NCI-H187 treated with DMSO at 0.1 percent for 48 hours (cell line): ENCODE measurements at places on chromosomes 7 and 10.

DNA sequence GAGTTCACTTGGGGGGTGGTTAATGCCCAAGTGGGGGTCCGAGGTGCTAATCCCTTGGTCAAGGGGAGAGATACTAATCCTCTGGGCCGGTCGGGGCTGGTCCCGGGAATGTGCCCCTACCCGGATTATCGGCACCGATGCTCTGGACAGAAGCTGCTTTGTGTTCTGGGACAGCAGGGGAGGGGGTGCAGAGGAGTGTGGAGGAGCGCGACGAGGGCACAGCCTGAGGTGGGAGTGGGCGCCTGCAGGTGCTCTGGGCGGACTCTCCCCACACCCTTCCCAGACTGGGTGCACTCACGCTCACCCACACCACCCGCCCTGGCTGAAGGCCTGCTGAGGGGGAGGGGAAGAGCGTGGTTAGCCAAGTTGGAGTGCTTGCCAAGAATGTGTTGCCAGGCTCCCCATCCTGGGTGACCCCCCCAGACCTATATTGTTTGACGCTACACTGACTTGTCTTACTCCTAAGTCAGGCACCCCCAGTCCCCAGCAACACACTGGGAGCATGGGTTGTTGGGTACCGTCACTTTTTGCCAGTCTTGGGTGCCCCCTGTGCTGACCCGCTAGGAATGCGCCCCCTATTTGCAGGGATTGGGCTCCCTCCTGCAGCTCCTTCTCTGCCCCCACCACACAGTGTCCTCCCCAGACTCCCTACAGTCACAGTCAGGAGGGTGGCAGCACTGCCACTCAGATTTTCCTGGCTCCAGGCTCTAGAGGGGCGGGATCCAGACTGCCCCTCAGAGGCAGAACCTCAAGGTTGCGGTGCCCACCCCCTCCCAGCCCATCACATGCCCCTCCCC lies 1.2 kb downstream of the SLC4A2 start:
- no peak for DNase-seq

- no peak for DNase-seq
Measured at GRCh38 chr10:132156382-132156781, 30.4 kb upstream of the DPYSL4 start.

DNA sequence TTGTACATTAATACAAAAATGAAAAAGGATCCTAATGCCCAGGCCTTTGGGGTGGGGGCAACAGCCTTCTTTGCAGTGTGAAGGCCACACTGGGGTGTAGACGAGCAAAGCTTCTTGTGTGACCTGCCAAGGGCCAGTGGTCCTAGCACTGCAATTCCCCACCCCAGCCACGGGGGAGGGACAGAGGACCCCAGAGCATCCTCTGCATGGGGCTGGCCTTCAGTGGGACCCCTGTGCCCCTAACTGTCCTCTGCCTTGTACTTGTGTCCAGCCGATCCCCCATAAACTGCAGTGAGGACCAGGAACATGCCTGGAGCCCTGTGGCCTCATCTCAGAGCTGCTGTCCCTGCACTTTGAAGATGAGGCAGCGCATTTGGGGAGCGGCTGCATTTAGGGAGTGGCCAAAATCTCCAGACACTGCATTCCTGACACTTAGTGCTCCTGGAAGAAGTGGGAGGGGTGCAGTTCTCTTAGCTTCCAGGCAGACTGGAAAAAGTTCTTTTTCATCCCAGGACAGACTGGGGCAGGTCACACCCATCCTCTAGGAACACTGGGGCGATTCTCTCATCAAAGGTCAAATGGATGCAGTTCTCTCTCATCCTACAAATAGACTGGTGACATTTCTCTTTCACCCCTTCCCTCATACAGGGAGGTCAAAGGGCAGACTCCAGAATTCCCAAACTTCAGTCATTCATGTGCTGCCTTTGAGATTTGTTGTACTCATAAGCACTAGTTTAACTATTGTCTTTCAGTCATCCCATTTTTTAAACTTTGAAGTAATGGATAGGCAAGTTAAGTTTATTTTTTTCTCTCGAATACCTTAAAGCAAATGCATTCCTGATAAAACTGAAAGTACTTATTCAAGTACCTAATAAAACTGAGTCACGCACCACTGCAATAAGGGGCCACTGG lies 922 bp upstream of the MYO1G start:
- no peak for DNase-seq

DNA sequence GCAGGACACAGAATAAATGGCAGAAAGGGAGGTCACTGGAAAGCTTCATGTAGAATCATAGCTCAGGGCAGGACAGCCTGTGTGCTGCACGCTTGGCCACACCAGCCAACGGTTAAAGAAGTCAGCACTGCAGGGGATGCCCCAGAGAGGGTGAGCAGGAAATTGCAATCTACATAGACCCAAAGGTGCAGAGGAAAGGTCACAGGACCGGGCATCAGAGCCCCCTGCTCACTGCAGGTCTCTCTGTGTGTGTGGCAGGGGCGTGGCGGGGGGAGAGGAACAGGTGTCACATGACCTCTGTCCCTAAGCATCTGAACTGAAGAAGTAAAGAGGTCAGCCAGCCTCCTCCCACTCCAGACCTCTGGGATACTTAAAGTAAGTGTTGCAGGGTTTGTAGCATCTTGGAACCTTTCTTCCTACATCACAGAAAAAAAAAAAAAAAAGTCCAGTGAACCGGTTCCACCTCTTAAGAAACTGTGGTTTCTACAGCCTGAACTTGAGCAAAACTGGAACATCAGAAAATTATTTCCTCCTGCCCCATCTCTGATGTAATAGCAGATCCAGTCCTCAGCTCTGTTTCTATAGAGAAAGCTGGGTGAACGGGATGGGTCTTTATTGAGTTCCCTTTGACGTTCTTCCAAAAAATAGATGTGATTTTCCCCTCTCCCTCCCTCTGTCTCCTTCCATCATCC lies 64.3 kb downstream of the RGS10 start:
- no peak for DNase-seq

DNA sequence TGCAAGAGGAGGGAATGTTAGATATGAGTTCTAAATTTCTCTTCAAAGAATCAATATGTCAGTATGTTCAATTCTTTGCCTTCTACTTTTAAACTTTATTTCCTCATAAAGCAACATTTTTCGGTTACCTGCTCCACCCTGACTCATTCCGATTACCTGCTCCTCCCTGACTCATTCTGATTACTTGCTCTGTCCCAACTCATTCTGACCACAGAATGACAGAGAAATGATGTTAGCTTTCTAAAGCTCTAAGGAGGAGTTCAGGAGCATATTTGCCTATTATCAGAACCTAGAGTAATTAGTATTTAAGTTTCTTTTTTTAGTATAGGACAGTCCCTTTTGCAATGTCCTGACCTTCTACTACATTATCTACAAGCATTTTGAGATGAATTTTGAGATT lies 24.5 kb upstream of the PPP1R9A start:
- DNase-seq = no peak

DNA sequence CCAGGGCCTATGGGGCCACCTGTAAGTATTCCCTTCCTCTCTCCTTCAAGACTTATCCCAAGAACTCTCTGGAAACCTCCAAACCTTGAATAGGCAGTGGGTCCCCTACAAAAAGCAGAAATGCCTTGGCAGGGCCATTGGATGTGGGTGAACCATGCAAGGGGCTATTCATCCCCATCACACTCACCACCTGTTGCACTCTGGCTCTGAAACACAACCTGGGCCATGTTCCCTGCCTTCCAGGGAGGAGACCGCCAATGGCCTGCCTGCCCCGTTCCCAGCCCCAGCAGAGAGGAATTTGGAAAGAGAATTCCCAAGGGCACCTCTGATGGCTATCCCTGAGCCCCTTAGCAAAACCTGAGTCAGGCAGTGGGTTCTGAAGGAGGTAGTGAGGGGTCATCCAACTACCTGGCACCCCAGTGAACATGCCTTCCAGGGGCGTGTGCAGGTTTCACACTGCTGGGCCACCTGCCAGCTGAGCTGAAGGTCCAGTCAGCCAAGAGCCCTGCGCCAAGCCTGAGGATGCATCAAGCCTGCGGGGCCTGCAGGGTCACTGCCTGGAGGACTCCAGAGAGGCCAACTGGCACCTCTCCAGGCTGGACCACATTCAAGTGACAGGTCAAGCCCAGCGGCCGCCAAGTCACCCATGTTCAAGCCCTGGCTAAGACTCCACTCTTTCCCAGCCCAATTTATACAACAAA lies 101.3 kb downstream of the COL13A1 start:
- no peak for DNase-seq

GRCh38 chr7:1922071-1922869 lies 252.2 kb downstream of the ELFN1 start:
- DNase-seq = no peak

DNA sequence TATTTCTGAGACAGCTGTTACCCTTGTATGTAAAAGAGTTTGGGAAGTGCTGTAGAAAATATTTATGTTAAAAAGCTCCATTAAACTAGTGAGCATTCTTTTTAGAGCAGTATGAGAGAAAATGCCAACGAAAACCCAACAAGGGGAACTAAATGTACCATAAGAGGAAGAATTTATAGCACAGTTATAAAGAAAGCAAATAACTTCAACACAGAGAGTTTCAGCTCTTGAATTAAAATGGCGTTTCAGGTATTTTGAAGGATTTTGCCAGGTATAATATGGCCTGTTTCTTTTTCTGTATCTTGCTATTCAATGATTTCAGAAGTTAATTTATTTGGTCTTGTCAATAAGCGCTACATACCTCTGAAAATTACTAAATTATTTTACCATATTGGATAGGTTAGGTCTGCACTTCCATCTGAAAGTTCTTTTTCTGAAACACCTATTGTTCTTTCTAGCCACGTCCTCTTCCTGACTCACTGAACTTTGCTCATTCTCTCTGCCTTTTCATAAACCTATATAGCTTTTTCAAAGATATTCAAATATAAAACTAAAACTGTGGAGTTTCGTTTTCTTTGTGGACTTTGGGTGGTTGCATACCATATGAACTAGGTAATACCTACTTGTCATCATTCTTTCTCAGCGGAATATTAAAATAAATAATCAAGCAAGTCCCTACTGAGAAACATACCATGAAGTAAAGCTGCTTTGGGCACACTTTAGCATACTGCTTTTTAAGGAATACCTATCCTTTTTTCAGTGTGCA lies 136.1 kb downstream of the SEMA3A start:
- no peak for DNase-seq

GRCh38 chr10:110773693-110774068 lies 98.0 kb upstream of the PDCD4 start:
- DNase-seq = no peak

- DNase-seq = no peak
Measured at GRCh38 chr7:500521-501420, 18.9 kb downstream of the PDGFA start.
